ENCODE measurements at places on chromosomes 5 and 9. TPM values are rescaled to one million over a fixed set of nuclear protein-coding genes. Genes with fewer than 3 reads are reported as not detected.

GRCh38 chr9:113882636-113883164 is 6.6 kb downstream of the ZNF618 start:
- DNase-seq: no peak

DNA sequence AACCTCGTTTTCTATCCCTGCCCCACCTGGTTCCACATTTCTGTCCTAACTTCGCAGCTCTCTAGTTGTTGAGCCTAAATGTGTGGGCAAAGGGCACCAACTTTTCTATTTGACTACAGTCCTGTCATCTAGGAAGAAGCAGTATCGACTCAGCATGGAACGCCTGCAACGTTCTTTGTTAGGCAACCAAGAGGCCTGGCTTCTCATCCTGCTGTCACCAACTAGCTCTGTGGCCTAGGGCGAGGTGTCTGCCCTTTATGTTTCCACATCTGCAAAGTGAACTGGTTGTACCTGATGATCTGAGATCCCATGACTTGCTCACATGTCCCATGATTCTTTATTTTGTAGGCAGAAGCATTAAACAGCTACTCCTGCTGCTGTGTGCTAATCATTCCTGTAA is 248.9 kb downstream of the ADAMTSL1 start:
- no peak for DNase-seq

- DNase-seq: no peak
Measured at GRCh38 chr9:72173080-72173479, 23.8 kb downstream of the GDA start.

- no peak for DNase-seq
Measured at GRCh38 chr5:179122411-179123108, 62.4 kb downstream of the ZNF354C start.

DNA sequence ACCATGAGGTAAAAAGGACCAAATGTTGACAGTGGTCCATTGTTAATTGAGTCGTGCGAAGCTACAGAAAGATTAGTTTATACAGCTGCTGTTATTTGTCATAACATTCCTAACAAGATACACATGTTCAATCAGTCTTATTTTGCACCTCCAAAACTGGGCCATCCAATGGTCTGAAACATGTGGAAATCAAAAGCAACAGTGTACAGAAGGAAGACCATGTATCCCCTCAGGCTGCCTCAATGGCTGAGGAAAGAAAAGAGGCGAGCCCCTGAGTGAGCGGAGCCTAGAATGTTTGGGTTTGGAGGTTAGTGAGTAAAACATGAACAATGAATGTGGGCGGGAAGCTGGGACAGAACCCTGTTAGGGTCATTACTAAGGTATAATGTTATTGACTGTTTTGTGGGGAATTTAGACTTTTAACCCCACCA is 35.6 kb downstream of the NFIB start:
- DNase-seq: no peak

DNA sequence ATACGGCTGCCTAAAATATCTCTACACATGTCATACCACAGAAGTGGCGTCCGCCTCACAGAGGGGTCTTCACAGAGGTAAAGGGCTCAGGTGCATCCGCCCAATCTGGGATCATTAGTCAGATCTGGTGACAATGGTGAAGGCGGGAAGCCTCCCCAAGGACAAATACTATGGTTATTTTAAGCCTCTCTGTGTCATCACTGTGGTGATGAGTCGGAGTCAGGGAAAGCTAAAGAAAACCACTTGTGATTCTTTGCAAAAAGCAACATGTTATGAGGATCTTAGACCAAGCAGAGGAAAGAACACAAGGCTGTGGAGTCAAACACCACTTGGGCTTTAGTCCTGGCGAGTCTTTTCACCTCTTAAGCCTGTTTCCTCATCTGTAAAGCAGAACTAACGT is 190.4 kb downstream of the DRD1 start:
- no peak for DNase-seq

- DNase-seq: no peak
Measured at GRCh38 chr5:181044662-181045305, 4.7 kb downstream of the BTNL9 start.

Gene CAMLG
- polyA plus RNA-seq: 61.9 TPM
